ENCODE measurements at places on chromosomes 4 and X.

- no peak for DNase-seq
These were observed 71.1 kb downstream of the CRMP1 start for GRCh38 chr4:5821665-5822358.

DNA sequence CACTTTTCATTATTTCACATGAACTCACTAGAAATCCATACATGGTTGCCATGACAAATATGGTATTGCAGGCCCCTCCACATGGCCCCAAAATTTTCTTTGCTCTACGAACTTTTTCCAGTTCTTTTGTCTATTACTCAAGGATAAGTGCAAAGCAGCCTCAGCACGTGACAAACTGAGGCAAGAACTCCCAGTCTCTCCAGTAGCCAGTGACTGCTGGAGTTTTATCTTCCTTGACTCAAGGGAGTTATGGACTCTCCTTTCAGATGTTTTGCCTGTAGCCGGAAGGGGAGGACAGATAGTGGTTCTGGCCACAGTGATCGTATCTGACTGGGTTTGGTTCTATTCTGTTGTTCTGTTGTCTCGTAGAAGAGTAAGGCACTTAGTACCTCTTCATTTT lies 105.5 kb downstream of the ARHGAP24 start:
- DNase-seq: no peak

DNA sequence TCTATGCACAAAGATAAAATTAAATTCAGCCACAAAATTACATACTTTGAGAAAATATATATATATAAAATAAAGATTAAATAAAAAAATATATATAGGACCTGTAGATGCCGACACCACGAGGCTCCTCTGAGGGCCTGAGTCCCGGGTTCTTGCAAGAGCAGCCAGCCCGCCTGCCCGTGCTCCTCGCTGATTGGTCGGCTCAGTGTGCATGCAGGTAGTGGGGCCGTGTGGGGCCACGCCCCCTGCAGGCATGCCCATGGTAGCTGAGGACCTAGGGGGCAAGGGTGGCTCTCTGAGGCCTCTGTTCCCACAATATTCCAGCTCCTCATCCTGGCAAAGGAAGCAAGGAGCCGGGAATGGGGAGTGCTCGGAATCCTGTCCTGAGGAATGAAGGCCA lies 80.5 kb upstream of the AMELX start:
- no peak for DNase-seq

GRCh38 chr4:41602886-41603498 lies 65.0 kb downstream of the LIMCH1 start:
- DNase-seq: no peak

DNA sequence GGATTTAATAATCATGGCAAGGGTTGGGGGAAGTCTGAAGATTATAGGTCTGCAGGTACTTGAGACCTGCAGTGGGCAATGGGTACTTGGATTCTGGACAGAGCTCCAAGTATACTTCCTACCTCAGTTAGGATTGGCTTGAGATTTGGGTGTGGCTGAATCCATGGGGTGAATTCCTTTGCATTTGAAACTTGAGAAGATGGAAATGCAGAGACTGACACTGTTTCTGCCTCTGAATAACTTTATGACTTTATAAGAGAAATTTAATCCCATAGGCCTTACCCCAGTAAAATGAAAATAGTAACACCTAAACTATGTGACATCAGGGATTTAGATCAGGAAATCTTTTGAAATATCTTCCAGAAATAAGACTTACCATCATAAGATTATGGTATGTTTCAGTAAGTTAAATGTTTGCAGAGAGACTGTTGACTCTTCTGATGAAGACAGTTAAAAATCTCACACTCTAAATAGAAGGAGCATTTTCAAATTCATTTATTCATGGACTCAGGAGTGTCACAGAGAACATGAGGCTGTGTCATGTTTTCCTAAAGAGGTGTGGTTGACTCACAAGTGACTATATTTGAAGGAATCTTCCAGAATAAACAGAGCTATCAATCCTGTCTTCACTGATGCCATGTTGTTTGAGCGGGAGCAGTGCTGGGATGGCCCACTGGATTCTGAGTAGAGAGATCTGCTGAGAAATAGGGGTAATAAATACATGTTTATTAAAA lies 513.5 kb upstream of the NR3C2 start:
- no peak for DNase-seq
